COLO829 (cell line): ENCODE measurements at places on chromosomes 1 and 21.

GRCh38 chr1:13911697-13912619, 212.0 kb downstream of the PRDM2 start:
- no peak for DNase-seq

GRCh38 chr1:240314845-240315801, 223.4 kb downstream of the FMN2 start:
- no peak for DNase-seq

- no peak for DNase-seq
Measured at GRCh38 chr1:110501488-110502132, 17.4 kb downstream of the KCNA10 start.

GRCh38 chr1:149879556-149879955, 19.8 kb upstream of the BOLA1 start:
- DNase-seq, result no peak

GRCh38 chr1:154951901-154952657, 3.8 kb downstream of the PBXIP1 start:
- no peak for DNase-seq

DNA sequence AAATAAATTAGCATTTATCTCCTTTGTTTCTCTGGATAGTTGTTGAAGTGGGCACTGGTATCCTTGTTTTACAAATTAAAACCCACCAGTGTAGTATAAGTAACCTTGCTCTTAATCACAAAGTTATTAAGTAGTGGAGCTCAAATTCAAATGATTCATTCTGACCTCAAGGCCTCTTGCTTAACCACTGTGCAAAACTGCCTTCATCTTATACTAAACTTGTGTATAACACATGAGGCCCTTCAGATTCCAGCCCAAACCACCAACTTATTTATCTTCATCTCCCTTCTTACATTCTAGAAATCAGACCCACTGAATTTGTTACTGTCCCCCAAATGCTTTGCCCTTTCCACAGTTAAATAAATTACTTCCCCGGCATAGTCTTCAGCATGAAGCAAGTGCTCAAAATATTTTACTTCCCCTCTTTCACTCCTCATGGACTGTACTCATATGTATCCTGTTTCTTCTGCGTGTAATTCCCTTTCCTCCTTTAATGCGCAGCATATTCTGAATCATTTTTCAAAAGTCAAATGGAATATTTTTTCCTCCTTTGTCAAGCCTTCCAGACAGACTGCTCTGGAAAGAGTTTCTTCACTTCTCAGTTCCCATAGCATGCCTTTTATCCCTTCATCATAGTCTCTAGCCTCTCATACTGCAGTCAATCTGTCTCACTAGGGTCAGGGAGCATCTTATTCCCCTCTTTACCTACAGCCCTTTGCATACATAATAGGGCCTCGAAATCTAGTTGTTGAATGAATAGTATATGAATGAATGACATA, 19.0 kb upstream of the DNASE2B start:
- DNase-seq, result no peak

- DNase-seq, result no peak
Measured at GRCh38 chr1:150544204-150544603, 5.0 kb upstream of the ADAMTSL4 start.

DNA sequence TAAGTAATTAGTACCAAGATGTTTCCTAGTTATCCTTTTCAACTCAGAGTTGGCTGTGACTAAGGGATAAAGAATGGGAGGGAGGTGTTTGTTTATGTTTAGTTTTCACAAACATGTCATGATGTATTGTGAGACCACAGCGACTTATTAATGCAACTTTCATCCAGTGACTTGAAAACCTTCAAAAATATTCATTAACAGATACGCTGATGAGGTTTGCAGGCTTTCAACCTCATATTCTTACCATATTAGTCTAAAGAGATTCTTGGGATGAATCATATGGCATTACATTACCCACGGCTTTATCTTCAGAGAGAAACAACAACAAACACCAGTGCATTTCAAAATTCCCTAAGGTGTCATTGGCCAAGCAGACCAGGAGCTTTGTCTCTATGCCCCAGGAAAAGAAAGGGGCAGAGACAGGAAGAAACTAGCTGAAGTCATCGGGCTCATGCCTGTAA, 36.4 kb downstream of the PALMD start:
- no peak for DNase-seq
